ENCODE measurements at places on chromosomes 6 and 20.

DNA sequence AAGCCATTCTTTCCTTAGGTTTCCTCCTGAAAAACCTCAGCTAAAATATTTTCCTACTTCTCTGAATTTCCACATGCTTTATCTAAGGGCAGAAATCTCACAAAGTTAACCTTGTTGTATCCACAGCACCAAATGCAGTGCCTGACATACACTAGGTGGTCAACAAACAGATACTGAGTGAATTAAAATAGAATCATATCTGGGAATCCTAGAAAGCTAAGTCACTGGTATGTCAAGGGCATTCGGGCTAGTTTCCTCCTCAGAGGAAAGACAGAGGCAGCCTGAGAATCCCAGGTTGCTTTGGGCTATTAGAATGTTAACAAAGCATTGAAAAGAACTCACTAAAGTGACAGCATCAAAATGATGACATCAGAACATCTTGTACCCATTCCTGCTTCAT is 132.7 kb upstream of the F13A1 start:
- no peak for DNase-seq

GRCh38 chr6:17169291-17169690 is 67.4 kb downstream of the STMND1 start:
- DNase-seq, result no peak

DNA sequence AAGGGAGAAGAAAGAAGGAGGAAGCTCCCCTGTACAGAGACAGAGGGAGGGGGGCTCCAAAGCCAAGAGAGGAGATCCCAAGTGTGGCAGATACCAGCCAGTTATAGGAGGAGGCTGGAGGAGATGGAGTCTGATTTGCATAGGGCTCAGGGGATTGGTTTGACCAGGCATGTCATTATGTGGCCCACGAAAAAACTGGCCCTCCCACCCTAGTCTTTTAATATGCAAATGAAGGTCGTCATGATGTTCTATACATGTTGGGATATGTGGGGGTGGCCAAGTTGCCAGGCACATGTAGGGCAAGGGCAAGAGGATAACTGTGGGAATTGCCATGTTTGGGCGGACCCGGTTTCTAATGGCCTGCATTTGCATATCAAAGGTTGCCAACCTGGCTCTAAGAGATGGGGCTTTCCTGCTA is 17.6 kb upstream of the ZFP64 start:
- DNase-seq, result no peak

- DNase-seq, result no peak
Observed at GRCh38 chr6:109296452-109296851, 85.8 kb downstream of the CD164 start.

DNA sequence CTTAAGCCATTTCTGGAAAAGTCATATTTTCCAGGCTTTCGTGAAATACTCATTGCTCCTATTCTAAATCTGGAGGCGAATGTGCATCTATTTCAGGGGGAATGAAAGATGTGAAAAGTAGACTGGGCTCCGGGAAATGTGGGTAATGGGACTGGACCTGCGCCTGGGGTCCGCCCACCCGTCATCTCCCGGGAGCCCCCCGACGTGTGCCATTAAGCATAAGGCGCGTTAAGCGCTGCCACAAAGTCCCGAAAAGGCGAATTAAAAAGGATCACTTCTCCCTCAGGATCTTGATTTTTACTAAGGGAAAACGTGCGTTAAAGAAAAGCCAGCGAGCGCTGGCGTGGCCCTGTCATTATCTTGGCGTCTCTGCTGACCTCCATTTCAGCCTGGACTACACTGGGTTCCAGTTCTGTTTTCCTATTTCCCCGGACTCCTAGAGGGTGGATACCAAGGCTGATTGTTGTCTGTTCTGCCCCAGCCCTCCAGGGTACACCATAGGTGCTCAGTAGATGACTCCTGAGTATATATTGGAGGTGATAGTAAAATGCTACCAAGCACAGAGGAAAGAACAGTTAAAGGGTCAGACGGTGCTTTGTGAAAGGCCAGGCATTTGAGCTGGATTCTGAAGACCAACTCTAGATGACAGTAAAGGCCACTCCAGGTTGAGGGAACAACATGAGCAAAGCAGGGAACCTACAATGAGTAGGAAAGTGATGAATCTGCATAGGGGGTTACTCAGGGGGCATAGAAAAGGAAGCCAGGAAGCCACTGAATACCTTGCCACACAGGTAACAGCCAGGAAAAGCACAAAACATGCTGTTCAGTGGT is 89.2 kb upstream of the ARID1B start:
- DNase-seq, result no peak

GRCh38 chr6:134105940-134106339 is 53.5 kb upstream of the SLC2A12 start:
- DNase-seq, result no peak

DNA sequence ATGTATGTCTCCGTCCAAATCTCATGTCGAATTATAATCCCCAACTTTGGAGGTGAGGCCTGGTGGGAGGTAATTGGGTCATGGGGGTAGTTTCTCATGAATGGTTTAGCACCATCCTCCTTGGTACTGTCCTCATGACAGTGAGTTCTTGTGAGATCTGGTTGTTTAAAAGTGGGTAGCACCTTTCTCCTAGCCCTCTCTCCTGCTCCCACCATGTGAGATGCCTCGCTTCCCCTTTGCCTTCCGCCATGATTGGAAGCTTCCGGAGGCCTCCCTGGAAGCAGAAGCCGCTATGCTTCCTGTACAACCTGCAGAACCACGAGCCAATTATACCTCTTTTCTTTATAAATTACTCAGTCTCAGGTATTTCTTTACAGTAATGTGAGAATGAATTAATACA is 123.1 kb downstream of the FYN start:
- no peak for DNase-seq

GRCh38 chr6:163335671-163336545 is 78.6 kb upstream of the QKI start:
- DNase-seq, result no peak

GRCh38 chr6:16097382-16098171 is 31.3 kb upstream of the MYLIP start:
- DNase-seq, result no peak

DNA sequence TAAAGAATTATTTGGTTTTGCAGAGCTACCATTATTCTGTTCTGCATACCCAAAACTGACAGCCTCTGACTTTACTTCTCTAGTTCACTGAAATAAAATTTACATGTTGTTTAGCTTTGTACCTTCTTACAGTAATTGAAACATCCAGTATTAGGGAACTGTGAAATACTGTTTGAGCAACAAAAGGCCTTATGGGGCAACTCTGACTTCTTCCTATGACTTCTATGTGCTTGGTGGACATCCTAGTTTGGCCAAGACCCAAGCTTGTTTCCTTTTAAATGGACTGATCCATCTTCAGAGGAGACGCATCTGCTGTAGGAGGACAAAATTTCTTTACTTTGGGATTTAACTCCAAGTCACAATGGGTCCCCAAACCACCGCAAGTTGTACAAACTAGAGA is 44.7 kb downstream of the NR2E1 start:
- no peak for DNase-seq

Data from SW 1271 (cell line).